ENCODE measurements at places on chromosomes 16 and 17.
A peak's percentile ranks its signal among the peaks of the same experiment; 100 is the strongest.

GRCh38 chr17:7437950-7438614 lies 1.2 kb upstream of the FGF11 start:
- DNase-seq, result peak; percentile 32

- no peak for DNase-seq
Observed at GRCh38 chr17:65293584-65294180, 156.5 kb downstream of the RGS9 start.

DNA sequence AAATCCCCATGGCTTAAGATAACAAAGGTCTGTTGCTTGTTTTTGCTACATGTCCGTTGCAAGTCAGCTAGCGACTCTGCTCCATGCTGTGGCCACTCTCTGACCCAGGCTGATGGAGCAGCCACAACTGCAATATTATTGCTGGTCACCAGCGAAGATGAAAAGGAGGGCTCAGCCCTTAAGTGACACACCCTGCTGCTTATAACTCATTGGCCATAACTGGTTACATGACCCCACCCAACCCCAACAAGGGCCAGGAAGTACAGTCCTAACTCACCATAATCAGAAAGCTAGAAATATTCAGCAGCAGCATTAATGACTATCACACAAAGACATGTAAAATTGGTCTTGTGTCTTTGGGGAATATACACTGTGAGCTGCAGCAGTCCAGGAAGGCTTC lies 224.3 kb downstream of the SOX9 start:
- no peak for DNase-seq

GRCh38 chr16:1414532-1415260 lies at the start of gene UNKL:
UNKL (minus strand) TSS chr16:1414704; CDS start chr16:1414691, 13 bp downstream.
- DNase-seq, result peak; percentile 75

DNA sequence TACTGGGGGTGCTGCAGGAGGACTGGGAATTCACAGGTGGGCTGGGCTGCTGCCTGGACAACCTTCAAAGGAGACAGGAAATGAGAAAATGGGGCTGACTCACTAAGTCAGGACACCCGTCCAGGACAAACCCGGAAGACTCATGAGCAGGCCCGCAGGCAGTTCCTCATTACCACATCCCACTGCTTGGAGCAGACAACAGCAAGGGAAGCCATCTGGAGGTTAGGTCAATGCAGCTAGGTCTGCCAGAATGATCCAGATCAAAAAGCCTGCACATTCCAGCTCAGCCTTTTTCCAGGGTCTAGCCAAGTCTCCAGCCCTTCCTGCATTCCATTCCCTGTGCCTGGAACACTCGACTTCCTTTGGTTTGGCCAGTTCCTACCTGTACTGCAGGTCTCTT lies 536.5 kb upstream of the CDH11 start:
- DNase-seq, result no peak

DNA sequence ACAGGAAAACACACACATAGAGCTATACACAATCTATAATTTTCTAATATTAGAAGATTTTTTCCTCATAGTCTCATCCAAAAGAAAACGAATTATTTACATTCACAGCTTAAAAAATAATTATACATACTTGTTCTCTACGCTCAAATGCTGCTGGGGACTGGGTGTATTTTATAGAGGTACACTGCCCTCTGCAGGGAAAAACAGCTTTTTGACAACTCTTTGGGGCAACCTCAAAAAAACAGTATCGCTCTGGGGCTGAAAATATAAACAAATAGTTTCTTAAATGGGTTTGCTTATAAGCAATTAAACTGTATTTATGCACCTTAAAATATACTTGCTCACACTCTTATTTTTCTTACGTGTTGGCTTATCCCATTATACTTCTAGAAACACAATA lies 261.8 kb upstream of the PSMD7 start:
- DNase-seq, result no peak

DNA sequence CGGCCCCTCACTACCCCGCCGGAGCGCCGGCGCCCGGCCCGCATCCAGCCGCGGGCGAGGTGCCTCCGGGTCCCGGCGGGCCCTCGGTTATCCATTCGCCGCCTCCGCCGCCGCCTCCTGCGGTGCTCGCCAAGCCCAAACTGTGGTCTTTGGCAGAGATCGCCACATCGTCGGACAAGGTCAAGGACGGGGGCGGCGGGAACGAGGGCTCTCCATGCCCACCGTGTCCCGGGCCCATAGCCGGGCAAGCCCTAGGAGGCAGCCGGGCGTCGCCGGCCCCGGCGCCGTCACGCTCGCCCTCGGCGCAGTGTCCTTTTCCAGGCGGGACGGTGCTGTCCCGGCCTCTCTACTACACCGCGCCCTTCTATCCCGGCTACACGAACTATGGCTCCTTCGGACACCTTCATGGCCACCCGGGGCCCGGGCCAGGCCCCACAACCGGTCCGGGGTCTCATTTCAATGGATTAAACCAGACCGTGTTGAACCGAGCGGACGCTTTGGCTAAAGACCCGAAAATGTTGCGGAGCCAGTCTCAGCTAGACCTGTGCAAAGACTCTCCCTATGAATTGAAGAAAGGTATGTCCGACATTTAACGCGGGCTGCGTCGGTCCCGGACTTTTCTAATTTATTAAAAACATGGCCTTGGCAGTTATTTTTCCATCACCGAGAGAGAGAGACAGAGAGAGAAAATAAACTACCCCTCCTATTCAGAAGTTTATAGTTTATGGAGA lies 2.8 kb downstream of the IRX5 start:
- DNase-seq, result no peak

- no peak for DNase-seq
Observed at GRCh38 chr17:45577571-45578279, 87.2 kb upstream of the PLEKHM1 start.

- no peak for DNase-seq
Observed at GRCh38 chr16:14641926-14642325, 9.2 kb downstream of the BFAR start.

GRCh38 chr16:14003074-14003570 lies 68.0 kb upstream of the MRTFB start:
- no peak for DNase-seq

Data from activated T-cell treated with anti-CD3 and anti-CD28 coated beads for 24 hours (primary cell).